ENCODE measurements at places on chromosomes 13 and 19. TPM values are rescaled to one million over a fixed set of nuclear protein-coding genes. Genes with fewer than 3 reads are reported as not detected.

Gene TSPAN16
- total RNA-seq, result not detected

Gene FAAP24
- total RNA-seq, result not detected

Gene SGTA
- 66.6 TPM for total RNA-seq

Gene ICAM3
- total RNA-seq, result 2.6 TPM

Gene KASH5
- total RNA-seq, result not detected

Gene ZNF154
- total RNA-seq, result 1.1 TPM

Gene PGLYRP2
- total RNA-seq, result not detected

Gene TMEM150B
- total RNA-seq, result 135 TPM

Gene VPS36
- 83.4 TPM for total RNA-seq

Gene PSG7
- not detected for total RNA-seq

Gene OR7A5
- not detected for total RNA-seq

Gene TMEM145
- total RNA-seq, result not detected

DNA sequence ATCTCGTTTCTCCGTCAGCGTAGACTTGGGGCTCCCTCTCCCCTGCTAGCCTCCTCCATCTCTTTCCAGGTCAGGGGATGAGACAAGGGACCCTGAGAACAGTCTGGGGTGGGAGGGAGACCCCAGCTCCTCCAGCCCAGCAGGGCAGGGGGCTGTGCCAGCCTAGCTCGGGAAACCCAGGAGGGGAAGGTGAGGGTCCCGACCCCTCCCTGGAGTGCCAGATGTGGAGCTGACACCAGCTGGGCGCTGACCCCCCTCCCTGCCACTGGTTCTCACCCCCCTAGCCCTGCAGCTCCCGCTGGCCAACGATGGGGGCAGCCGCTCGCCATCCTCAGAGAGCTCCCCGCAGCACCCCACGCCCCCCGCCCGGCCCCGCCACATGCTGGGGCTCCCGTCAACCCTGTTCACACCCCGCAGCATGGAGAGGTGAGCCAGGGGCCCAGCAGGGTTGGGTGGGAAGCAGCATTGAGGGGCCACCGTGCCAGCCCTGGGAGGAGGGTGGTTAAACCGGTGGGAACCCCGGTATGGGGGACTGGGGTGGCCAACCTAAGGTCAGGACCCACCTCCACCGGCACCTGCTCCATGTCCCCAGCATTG is 5.1 kb upstream of the TGFBR3L start:
- H3K4me3 ChIP-seq, result no peak overlapping the region
- DNase-seq, result no peak
- peaks cover 15% of the 10 kb centered on the region for H3K4me1 ChIP-seq
- H3K27me3 ChIP-seq, result peaks cover 8% of the 10 kb centered on the region

DNA sequence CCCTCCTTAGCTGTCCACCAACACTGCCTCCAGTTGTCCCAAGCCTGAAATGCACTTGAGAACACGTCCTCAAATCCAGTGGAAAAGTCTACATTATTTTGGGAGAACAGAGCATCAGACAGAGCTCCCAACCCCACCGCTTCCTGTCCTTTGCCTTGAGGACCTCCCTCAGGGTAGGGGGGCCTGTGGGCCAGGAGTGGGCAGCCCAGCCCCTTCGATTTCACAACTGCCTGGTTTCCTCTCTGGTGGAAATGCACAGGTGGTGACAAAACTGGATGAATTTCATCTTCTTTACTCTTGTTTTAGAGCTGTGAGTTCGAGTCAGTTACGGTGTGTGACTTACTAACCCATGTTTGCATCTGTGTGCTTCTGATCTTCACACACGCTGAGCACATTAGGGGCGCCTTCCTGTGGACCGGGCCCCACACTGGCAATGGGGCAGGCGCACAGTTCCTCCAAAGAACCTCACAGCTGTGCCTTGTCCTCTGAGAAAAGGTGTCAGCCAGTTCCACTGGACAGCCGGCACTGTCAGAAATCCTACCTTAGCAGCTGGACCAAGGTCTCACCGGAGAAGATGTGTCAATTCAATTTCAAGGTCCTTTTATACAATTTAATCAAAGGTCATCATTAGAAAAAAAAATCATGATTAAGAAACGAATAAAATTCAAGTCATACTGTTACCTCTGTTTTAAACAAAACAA is 80.2 kb downstream of the IRS2 start:
- H3K27me3 ChIP-seq, result no peaks in the 10 kb centered on the region
- H3K4me1 ChIP-seq, result peaks cover 4% of the 10 kb centered on the region
- no peaks in the 10 kb centered on the region for H3K36me3 ChIP-seq
- no peak for DNase-seq
- H3K27ac ChIP-seq, result no peak overlapping the region
- H3K4me3 ChIP-seq, result no peak overlapping the region

- no peak overlapping the region for H3K4me3 ChIP-seq
- H3K36me3 ChIP-seq, result peaks cover 10% of the 10 kb centered on the region
- peaks cover 59% of the 10 kb centered on the region for H3K4me1 ChIP-seq
- DNase-seq, result no peak
- no peaks in the 10 kb centered on the region for H3K27me3 ChIP-seq
- peak overlapping the region; percentile 96 for H3K27ac ChIP-seq
Measured at GRCh38 chr13:113493315-113493951, 2.9 kb upstream of the DCUN1D2 start.

- H3K36me3 ChIP-seq, result no peaks in the 10 kb centered on the region
- no peak overlapping the region for H3K27ac ChIP-seq
- peaks cover 5% of the 10 kb centered on the region for H3K27me3 ChIP-seq
- no peaks in the 10 kb centered on the region for H3K4me1 ChIP-seq
Measured at GRCh38 chr19:54345938-54346386, 7.0 kb upstream of the LILRA4 start.

DNA sequence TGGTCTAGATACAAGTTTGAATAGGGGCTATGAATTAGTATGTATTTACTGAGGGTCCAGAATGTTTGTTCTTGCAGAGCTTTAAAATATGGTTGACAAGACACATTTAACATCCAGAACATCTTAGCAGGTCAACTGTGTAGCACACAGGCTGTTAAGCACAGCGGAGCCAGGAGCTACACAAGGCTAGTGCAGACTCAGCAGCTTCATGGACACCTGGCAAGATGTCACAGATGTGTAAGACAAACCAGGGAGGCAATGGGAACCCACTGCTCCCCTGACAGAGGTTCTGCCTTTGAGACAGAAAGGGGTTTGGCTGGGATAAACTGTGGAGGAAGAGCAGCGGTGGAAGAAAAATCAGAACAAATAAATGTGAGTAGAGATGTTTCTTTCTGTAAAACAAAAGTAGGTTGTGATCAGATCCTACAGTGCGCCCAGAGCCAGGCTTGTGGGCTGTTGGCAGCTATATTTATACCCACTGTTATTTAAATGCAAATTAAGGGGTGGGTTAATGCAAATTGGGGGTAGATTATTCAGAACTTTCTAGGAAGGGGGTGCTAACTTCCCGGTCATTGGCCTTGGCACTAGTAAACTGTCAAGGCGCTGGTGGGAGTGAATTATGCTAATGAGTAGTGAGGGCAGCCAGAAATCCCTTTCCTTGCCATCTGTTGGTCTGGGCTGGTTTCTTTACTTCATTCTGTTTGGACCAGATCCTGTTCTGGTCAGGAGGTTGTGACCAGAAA is 33.0 kb downstream of the MIPEP start:
- H3K4me3 ChIP-seq, result no peak overlapping the region
- H3K27ac ChIP-seq, result no peak overlapping the region
- DNase-seq, result no peak
- H3K4me1 ChIP-seq, result no peaks in the 10 kb centered on the region

DNA sequence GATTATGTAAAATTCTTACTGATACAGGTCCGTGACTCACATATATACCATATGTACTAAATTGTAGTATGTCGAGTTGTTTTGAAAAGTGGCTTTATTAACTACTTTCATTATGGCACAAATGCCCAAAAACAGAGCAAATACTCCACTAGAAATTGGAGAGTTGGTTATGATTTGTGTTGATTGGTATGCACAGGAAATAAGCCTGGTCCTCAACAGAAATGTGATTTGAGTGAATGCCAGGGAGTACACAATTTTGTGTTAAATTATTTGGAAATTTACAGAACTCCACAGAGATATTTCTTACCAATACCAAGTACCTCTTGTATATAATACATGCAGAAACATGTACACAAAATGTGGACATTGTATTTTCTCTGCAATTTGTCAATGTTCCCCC is 676.7 kb downstream of the PCDH9 start:
- no peak for DNase-seq
- H3K27ac ChIP-seq, result no peak overlapping the region
- H3K4me3 ChIP-seq, result no peak overlapping the region
- no peaks in the 10 kb centered on the region for H3K36me3 ChIP-seq

DNA sequence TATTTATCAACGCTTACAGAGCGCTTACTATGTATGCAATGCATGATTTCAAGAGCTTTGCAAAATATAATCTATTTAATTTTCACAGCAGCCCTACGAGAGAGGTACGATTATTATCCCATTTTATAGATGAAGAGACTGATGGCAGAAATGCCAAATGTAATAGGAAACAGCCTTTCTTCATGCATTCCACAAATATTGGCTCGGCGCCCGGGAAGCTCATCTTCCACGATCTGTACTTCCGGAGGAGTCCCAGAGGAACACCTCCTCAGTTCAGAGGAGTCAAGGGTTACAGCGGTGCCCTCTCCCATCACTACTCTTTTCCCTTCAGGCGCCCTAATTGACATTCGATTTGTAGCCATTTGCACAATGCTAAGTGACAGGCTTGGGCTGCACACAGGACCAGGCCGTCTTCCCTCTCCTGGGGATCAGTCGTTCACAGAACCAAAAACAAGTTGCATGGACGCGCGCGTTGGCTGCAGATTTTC is 1.1 kb upstream of the ARHGAP35 start:
- peak overlapping the region; percentile 69 for H3K4me3 ChIP-seq
- DNase-seq, result peak; percentile 62
- H3K27me3 ChIP-seq, result no peaks in the 10 kb centered on the region
- H3K4me1 ChIP-seq, result peaks cover 59% of the 10 kb centered on the region
- H3K27ac ChIP-seq, result peak overlapping the region; percentile 99

- H3K4me1 ChIP-seq, result no peaks in the 10 kb centered on the region
- no peak for DNase-seq
- no peaks in the 10 kb centered on the region for H3K27me3 ChIP-seq
- H3K4me3 ChIP-seq, result no peak overlapping the region
- H3K27ac ChIP-seq, result no peak overlapping the region
Measured at GRCh38 chr19:48918071-48918470, 15.4 kb upstream of the DHDH start.

DNA sequence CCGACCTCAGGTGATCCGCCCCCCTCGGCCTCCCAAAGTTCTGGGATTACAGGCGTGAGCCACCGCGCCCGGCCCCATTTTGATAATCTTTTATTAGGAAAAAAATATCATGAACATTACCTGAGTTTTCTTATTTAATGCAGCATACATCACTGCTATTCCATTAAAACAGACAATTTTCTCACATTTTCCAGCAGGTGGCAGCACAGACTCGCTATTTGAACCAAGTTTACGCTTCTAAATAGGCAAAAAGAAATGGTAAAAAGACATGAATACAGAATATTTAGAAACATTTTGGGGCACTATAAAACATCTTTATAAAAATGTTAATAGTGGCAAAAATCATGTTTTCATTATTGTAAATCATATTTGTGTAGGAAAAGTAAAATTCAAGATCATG is 903.1 kb downstream of the SLITRK6 start:
- H3K36me3 ChIP-seq, result no peaks in the 10 kb centered on the region
- H3K4me1 ChIP-seq, result no peaks in the 10 kb centered on the region

- H3K4me1 ChIP-seq, result peaks cover 11% of the 10 kb centered on the region
- H3K27ac ChIP-seq, result no peak overlapping the region
- no peaks in the 10 kb centered on the region for H3K27me3 ChIP-seq
- no peak overlapping the region for H3K4me3 ChIP-seq
Measured at GRCh38 chr13:108266321-108266990, 3.1 kb upstream of the TNFSF13B start.

DNA sequence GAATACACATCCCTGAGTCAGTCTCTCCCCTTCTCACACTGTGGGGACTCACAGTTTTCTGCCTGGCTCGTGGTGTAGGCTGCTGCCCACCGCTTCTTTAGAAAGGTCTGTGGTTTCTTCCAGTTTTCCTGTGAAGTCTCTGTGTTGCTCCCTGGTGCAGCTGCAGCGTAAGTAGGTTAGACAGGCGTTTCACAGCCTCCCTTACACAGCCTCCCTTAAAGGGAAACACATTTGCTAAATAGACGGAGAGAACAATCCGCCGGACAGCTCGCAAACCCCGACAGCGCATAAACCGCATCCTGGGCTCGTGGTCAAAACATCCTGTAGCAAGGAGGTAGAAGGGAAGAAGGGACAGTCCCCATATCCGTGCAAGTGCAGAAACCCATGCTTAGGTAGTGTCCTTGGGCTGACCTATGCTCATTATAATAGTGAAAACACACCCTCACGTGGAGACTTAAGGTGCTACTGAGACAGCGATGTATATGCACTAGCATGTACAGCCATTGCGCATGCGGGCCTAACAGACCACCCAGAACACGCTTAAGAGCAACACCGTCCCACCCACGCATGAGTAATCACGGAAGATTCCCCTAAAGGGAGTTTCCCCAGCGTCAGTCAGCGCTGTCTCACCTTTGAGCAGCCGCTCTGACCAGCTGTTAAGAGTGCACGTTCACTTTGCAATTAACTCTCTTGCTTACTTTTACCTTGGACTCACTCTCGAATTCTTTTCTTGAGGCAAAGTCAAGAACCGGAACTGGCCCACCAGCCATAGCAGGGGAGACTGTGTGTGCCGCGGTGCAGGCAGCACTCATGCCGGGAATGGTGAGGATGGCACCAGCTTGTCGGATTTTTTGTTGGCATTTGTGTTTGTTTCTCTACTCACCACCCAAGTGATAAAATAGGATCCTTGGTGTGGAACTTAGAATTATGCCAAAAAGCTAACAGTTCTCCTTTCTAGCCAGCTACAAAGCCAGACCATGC is 16.6 kb downstream of the SIGLEC8 start:
- H3K36me3 ChIP-seq, result no peaks in the 10 kb centered on the region
- H3K4me1 ChIP-seq, result no peaks in the 10 kb centered on the region
- H3K27ac ChIP-seq, result peak overlapping the region; percentile 25

DNA sequence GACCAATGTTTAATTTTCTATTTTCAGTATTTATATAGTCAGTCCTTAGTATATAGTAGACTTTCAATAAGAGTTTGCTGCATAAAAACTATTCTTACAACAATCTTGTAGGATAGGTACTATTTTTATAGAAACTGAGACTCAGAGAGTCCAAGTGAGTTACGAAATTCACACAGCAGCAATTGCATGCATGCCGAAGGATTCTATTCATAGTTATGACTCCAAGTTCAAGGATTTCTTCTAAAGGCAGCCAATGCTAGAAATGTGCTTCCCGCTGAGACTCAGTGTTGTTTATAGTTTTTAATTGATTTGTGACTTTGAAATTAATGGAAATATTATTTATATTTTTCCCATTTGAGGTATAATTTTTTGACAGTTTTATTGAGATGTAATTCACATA is 62.7 kb upstream of the CSNK1A1L start:
- no peak overlapping the region for H3K4me3 ChIP-seq
- H3K27me3 ChIP-seq, result no peaks in the 10 kb centered on the region
- no peaks in the 10 kb centered on the region for H3K36me3 ChIP-seq
- no peak overlapping the region for H3K27ac ChIP-seq

- H3K4me3 ChIP-seq, result peak overlapping the region; percentile 49
- no peaks in the 10 kb centered on the region for H3K4me1 ChIP-seq
- peaks cover 24% of the 10 kb centered on the region for H3K27me3 ChIP-seq
- H3K27ac ChIP-seq, result peak overlapping the region; percentile 90
- no peaks in the 10 kb centered on the region for H3K36me3 ChIP-seq
- DNase-seq, result peak; percentile 29
Measured at GRCh38 chr19:11539495-11540365, 1.1 kb downstream of the CNN1 start.

GRCh38 chr13:64855506-64855905 is 2374.6 kb downstream of the PCDH9 start:
- H3K4me1 ChIP-seq, result no peaks in the 10 kb centered on the region
- H3K27me3 ChIP-seq, result no peaks in the 10 kb centered on the region
- no peaks in the 10 kb centered on the region for H3K36me3 ChIP-seq
- H3K27ac ChIP-seq, result no peak overlapping the region
- H3K4me3 ChIP-seq, result no peak overlapping the region
